A549 treated with GW870086 at 1 μM for 4 hours (cell line): ENCODE measurements at places on chromosomes 4 and X. TPM values are rescaled to one million over a fixed set of nuclear protein-coding genes. Genes with fewer than 3 reads are reported as not detected.

The RAB33A gene
- total RNA-seq = 0.15 to 0.30 TPM (median 0.20 TPM) in 5 replicates

The MAGEA9B gene
- not detected in 5 replicates for total RNA-seq

The NKRF gene
- 17.2 to 18.9 TPM (median 18.1 TPM) in 5 replicates for total RNA-seq

The UGT2A1 gene
- total RNA-seq = not detected in 5 replicates
